ENCODE measurements at places on chromosomes 13 and 19. TPM values are rescaled to one million over a fixed set of nuclear protein-coding genes. Genes with fewer than 3 reads are reported as not detected.

NCR1 gene
- not detected for total RNA-seq

ZNF284 gene
- total RNA-seq = 5.3 TPM

CEBPA gene
- 4.9 TPM for total RNA-seq

ZNF575 gene
- total RNA-seq = 3.9 TPM

ZNF471 gene
- total RNA-seq = 4.5 TPM

TEX29 gene
- total RNA-seq = not detected

SIGLEC5 gene
- total RNA-seq = not detected

Data from motor neuron (in vitro differentiated cells).